T-helper 2 cell treated with Interferon-gamma antibody and Interleukin-4, amounts not matched to agents 100 ng/mL and 5 ng/mL, for 36 hours (primary cell): ENCODE measurements at places on chromosomes 16 and 17. TPM values are rescaled to one million over a fixed set of nuclear protein-coding genes. Genes with fewer than 3 reads are reported as not detected.

The MYH1 gene
- not detected in 2 replicates for total RNA-seq

The PERCC1 gene
- not detected in 2 replicates for total RNA-seq

The KCTD11 gene
- 8.2 TPM in 2 replicates for total RNA-seq

The TMC7 gene
- total RNA-seq = 0.05 and 0.09 TPM in 2 replicates

The TMEM114 gene
- not detected in 2 replicates for total RNA-seq

The SPIRE2 gene
- total RNA-seq = 1.2 and 1.3 TPM in 2 replicates

The ENKD1 gene
- 5.1 and 6.8 TPM in 2 replicates for total RNA-seq

The DPEP1 gene
- total RNA-seq = not detected in 2 replicates

The MT1E gene
- 169 and 187 TPM in 2 replicates for total RNA-seq

The ADGRG3 gene
- not detected in 2 replicates for total RNA-seq

The NME4 gene
- 59.4 and 60.9 TPM in 2 replicates for total RNA-seq

The FNDC8 gene
- total RNA-seq = not detected in 2 replicates

The CHST6 gene
- 0.05 TPM in 1 of 2 replicates, not detected in the other for total RNA-seq

The APOBR gene
- total RNA-seq = 23.1 and 24.0 TPM in 2 replicates

The CRISPLD2 gene
- 0.50 and 0.57 TPM in 2 replicates for total RNA-seq

The SHMT1 gene
- total RNA-seq = 65.4 and 67.0 TPM in 2 replicates

The CHP2 gene
- not detected in 2 replicates for total RNA-seq

The EZH1 gene
- total RNA-seq = 42.0 and 43.7 TPM in 2 replicates

The KRT31 gene
- not detected in 2 replicates for total RNA-seq

The LGALS9 gene
- total RNA-seq = 133 and 134 TPM in 2 replicates

The CTRB2 gene
- not detected in 2 replicates for total RNA-seq

The MT1M gene
- 0.45 TPM in 1 of 2 replicates, not detected in the other for total RNA-seq

The SECTM1 gene
- 3.4 and 4.0 TPM in 2 replicates for total RNA-seq

The HS3ST2 gene
- total RNA-seq = not detected in 2 replicates

The ANKRD11 gene
- 154 and 155 TPM in 2 replicates for total RNA-seq

The ACAP1 gene
- total RNA-seq = 580 and 590 TPM in 2 replicates

The TEKT3 gene
- total RNA-seq = 0.16 TPM in 1 of 2 replicates, not detected in the other

The CCL3 gene
- 9.2 and 10.1 TPM in 2 replicates for total RNA-seq

The KRT15 gene
- not detected in 2 replicates for total RNA-seq

The ITGAD gene
- 0.27 TPM in 1 of 2 replicates, not detected in the other for total RNA-seq

The TMEM238L gene
- not detected in 2 replicates for total RNA-seq

The SLFN12L gene
- 105 and 106 TPM in 2 replicates for total RNA-seq

The ACSM5 gene
- total RNA-seq = not detected in 2 replicates

The INCA1 gene
- total RNA-seq = 0.25 and 0.27 TPM in 2 replicates

The KRT222 gene
- total RNA-seq = not detected in 2 replicates

The SULT1A4 gene
- total RNA-seq = 3.2 and 9.8 TPM in 2 replicates
